ENCODE measurements at places on chromosomes 2 and 18.
A peak's percentile ranks its signal among the peaks of the same experiment; 100 is the strongest.

- no peak for DNase-seq
These were observed 496 bp downstream of the SUCLG1 start for GRCh38 chr2:84458551-84459017.

DNA sequence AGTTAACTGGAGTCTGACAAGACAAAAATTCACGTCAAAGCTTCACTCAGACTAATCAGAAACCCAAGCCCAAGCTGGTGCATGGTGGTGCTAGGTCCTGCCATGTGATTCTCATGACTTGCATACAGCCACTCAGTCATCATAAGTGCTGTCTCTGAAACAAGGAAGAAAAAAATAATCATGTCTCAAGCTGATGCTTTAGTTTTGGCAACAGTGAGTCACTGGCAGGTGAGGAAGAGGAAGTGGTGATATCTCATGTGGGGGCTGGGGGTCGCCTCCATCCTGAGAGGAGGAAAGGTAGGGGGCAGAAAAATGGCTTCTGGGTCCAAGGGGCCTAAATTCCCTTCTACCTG lies 136.3 kb downstream of the TMEM163 start:
- DNase-seq = no peak

GRCh38 chr2:67625178-67625577 lies 228.0 kb downstream of the ETAA1 start:
- DNase-seq = no peak

DNA sequence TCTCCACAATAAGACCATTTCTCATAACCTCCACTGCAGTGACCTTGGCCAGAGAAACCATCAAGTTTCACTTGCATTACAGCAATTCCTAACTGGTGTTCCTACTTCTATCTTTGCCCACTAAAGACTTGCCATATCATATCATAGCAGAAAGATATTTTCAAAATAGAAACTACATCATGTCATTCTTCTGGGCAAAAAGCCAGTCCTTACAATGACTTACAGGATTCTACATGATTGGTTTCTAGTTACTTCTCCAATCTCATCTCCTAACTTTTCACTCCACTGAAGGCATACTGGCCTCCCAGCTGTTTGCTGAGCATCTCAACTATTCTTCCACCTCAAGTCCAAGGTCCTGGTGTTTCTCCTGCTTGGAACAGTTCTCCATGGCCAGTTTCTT lies 151.4 kb downstream of the HNMT start:
- DNase-seq = no peak

DNA sequence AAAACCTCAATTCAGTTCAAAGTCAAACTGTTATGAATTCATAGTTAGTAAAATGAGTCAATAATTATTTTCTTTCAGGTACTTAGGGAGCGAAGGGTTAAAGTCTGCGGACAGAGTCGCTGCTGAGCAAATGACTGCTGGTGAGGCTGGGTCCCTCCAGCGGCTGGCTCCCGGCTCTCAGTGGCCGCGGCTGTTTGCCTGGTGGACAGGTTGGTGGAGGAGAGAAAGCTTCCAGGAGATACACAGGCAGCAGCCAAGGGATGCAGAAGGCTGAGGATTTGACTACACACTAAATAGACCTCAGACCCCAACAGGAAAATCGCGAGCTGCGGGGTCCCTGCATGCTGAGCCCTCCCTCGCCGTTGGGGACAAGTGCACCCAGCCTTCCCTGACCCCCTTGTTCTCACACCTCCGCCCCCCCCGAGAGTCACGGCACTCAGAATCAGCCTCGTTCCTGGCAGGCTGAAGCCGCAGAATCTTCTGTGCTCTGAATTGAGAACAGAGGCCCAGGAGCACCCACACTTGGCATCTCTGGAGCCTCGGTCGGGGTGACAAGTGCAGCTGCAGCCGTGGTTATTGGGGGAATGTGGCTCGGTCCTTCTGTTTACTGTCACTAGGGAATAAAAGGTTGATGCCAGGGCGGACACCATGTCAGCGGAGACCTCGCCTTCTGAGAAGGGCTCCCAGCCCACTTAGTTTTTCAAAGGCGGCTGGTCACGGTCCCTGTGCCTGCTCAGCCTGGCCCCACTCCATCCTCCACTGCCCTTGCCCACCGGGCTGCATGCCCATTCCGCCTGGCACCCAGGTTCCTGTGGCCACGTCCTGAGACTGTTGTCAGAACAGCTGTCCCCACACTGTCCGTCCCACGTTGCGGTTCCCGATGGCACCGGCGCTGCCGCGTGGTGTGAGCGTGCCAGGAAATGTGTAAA lies 74.0 kb downstream of the SLC66A2 start:
- no peak for DNase-seq

DNA sequence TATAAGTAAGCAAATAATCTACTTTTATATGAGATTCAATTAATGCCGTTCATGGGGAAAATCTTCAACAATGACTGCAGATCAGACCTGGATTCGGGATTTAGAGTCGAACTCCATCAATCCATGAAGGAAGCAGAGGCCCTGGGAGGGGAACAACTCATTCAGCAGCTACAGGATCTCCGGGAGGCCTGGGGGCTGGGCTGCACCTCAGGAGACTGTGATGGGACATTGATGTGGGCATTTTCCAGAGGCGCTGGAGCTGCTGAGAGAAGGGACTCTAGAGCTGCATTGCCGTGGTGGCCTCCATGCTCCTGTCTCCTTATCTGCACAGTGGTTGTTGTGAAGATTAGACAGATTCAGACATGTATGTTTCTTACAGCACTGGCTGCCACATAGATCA lies 76.9 kb downstream of the MYT1L start:
- no peak for DNase-seq

- no peak for DNase-seq
These were observed 20.5 kb upstream of the C1D start for GRCh38 chr2:68083346-68083745.

GRCh38 chr2:151878655-151879563 lies 50.7 kb upstream of the ARL5A start:
- no peak for DNase-seq

GRCh38 chr2:113324684-113325160 lies 46.0 kb upstream of the PAX8 start:
- DNase-seq = peak; percentile 77

GRCh38 chr18:61198486-61198885 lies 134.7 kb upstream of the CDH20 start:
- no peak for DNase-seq

DNA sequence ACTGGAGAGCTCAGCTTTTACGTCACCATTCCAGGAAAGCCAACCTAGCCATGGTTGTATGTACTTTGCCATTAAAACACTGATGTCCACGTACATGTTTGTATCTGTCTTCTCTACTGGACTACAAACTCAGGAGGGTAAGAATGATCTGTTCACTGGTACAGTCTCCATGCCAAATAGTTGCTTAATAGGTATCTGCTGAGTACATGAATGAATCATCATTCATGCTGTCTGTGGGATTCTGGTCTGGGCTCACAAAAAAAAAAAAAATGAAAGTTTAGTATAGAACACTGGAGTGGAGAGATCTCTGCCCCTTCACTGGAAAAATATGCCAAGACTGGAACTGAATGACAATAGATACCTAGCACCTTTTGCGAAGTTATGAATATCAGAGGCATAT lies 102.6 kb upstream of the ITGA4 start:
- DNase-seq = no peak

DNA sequence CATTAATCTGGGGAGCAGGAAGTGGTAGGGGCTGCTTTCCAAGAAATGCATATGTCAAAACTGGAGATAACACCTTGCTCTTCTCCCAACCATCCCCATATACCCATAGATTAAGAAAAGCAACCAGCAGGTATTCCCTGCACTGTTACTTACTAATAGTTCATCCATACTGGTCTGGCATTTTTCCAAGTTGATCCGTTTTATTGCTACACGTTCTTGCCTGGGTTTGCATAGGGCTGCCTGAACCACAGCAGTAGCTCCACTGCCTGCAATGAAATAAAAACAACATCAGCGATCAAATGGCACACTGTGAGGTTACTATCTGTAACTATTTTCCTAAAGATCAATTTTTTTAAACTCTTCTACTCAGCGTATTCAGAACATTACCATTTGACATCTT lies 65.6 kb downstream of the STK39 start:
- DNase-seq = no peak

DNA sequence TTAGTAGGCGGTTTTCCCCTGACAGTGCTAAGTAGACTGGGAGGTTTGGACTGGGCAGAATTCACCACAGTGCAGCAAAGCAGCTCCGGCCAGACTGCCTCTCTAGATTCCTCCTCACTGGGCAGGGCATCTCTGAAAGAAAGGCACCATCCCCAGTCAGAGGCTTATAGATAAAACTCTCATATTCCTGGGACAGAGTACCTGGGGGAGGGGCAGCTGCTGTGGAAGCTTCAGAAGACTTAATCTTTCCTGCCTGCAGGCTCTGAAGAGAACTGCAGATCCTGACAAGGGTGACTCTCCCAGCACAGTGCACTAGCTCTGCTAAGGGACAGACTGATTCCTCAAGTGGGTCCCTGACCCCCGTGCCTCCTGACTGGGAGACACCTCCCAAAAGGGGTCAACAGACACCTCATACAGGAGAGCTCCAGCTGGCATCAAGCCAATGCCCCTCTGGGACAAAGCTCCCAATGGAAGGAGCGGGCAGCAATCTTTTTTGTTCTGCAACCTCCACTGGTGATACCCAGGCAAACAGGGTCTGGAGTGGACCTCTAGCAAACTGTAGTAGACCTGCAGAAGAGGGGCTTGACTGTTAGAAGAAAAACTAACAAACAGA lies 266.8 kb upstream of the CRIM1 start:
- no peak for DNase-seq

- DNase-seq = no peak
These were observed 48.0 kb upstream of the GPR17 start for GRCh38 chr2:127597984-127598380.

- DNase-seq = no peak
These were observed 81.3 kb upstream of the EPB41L3 start for GRCh38 chr18:5625076-5625475.

DNA sequence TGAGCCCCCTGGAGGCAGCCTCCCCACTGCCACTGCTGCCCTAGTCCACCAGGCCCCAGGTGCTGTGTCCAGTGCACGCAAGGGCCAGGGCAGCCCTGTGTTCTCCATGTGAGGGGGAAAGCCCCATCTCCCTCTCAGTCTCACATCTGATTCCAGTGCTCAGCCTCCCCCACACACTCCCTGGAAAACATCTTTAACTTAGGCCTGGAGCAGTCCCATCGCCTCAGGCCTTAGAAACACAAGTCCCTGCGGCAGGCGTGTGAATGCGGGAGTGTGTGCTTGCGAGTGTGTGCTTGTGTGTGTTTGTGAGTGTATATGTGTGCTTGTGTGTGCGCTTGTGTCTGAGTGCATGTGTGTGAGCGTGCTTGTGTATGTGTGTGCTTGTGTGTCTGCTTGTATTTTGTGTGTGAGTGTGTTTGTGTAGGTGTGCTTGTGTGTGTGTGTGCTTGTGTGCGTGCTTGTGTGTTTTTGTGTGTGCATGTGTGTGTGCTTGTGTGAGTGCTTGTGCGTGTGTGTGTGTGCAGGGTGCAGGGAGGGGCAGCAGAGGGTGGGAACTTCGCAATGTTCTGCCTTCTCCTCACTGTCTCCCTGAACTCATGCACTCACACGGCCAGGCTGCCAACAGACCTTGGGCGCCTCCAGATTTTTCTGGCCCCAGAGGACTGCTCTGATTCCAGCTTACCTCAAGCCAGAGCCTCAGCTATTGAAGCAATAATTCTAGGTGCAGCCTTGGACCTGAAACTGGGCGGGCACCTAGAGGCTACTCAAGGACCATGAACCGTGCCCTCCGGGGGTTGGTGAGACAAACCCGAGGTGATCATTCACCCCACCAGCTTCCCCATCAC lies 139.6 kb downstream of the CABLES1 start:
- DNase-seq = no peak

- DNase-seq = no peak
These were observed 209.8 kb downstream of the DCDC2C start for GRCh38 chr2:3913166-3913565.

DNA sequence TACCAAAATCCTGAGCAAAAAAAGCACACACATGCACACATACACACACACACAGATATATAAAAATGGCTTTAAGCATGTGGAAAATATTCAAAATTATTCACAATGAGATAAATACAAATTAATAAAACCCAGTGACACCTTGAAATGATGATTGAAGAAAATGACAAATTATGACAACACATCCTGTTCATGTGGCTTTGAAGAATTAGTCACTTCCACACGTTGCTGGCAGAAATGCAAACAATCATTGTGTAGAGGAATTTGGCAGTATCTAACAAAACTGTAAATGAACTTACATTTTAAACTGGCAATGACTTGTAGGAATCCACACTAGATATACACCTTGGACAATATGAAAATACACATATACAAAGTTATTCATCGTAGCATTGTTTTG lies 95.8 kb upstream of the RGPD4 start:
- no peak for DNase-seq

GRCh38 chr2:180790891-180791290 lies 189.5 kb upstream of the UBE2E3 start:
- no peak for DNase-seq

- no peak for DNase-seq
These were observed 136.5 kb upstream of the HAAO start for GRCh38 chr2:42928692-42929545.

DNA sequence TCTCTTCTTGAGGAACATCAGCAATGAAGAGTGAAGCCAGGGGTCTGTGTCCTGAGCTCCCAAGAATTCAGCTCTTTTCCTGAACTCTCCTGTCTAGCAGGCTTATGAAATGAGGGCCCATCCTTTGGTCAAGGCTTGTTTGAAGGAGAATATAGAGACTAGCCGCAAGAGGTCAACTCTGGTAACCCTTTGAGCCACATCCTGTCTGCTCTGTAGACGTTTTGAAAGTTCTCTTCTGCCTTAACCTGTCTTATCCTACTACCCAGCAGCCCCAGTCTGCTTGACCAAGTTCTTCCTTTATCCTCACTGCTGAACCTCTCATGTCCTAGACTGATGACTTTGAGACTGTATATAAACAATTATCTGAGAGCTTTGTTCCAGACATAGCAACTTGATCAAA lies 5.4 kb downstream of the SEMA4F start:
- no peak for DNase-seq

DNA sequence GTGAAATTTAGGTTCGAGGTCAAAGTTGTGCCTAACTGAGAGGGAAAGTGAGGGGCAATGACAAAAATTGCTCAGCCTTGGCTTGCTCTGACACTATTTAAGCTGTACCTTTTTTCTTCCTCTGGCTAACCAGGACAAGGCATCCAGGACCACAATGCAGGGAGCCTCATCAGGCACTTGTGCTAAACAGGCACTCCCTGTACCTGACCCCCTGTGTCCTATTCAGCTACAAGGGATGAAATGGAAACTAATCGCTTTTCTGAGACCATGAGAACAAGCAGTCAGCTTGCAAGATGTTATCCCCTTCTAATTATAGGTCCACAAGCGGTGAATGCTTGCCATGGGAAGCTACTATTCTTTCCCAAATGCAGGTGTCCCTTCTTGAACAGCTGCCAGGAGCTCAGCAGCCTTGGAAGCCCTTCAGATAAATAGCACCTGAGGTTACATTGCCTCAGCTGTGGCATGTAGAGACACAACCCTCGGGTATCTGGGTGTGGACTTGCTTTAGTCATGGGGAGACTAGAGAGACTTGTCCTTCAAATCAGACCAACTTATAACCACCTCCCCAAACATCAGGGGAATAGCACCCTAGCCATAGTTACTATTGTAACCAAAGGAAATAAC lies 19.1 kb upstream of the ITGA6 start:
- no peak for DNase-seq

Data from Caki2 (cell line).